ENCODE measurements at places on chromosomes 12 and 14.

DNA sequence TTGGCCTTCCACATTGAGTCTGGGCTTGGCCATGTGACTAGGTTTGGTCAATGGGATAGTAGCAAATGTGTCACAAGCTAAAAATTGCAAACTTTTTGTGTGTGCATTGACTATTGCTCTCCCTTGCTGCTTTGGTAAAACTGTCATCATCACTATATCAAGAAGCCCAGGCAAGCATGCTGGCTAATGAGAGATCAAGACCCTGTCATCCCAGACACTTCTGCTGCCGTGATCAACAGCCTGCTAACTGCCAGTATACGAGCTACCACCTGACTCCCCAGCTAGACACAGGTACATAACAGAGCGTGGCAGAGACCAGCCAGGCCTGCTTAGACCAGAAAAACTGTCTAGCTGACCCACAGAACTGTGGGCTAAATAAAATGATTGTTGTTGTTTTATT, 456.7 kb upstream of the DCN start:
- no peak for DNase-seq

DNA sequence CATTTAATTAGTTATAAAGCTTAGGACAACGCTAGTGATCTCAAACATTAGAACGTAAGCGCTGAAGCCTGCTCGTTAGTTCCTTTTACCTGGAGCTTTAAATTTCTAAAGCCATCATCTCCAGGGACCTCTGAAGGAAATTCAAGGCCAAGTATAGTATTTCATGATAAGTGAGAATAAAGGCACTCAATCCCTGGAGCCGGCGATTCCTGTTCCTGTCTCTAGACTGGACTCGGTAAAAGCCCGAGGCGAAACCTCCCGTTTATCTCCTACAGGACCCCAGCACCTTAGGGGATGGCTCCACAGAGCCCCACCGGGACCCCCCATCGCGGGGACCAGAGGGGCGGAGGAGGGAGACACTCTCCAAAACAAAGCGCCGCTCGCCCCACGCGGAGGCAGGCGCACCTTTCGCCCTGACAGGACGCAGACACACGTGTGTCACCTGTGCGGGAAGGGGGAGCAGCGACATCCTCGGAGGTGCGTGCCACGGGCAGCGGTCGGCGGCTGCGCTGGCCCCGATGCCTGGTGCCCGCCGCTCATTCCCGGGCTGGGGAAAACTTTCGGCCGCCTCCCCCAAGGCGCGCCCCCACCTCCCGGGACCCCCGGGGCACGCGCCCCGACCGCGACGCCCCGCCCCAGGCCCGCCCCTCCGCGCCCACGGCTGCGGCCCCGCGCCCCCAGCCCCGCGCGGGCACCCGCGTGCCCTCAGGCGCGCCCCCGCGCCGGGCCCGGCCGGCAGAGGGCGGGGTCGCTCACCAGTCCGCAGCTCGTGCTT, 678 bp downstream of the RPS6KA5 start:
- peak; percentile 22 for DNase-seq

- peak; percentile 15 for DNase-seq
Observed at GRCh38 chr14:65548878-65549277, 136.3 kb downstream of the FUT8 start.

DNA sequence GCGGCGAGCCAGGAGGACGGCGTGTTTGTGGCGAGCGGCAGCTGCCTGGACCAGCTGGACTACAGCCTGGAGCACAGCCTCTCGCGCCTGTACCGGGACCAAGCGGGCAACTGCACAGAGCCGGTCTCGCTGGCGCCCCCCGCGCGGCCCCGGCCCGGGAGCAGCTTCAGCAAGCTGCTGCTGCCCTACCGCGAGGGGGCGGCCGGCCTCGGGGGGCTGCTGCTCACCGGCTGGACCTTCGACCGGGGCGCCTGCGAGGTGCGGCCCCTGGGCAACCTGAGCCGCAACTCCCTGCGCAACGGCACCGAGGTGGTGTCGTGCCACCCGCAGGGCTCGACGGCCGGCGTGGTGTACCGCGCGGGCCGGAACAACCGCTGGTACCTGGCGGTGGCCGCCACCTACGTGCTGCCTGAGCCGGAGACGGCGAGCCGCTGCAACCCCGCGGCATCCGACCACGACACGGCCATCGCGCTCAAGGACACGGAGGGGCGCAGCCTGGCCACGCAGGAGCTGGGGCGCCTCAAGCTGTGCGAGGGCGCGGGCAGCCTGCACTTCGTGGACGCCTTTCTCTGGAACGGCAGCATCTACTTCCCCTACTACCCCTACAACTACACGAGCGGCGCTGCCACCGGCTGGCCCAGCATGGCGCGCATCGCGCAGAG, 873 bp downstream of the PLXNC1 start:
- peak; percentile 76 for DNase-seq

GRCh38 chr12:5138256-5138655, 94.6 kb downstream of the KCNA5 start:
- DNase-seq, result no peak

GRCh38 chr12:60052483-60052882, 456.7 kb downstream of the SLC16A7 start:
- no peak for DNase-seq
